ENCODE measurements at places on chromosomes 13 and 19.
A peak's percentile ranks its signal among the peaks of the same experiment; 100 is the strongest.

DNA sequence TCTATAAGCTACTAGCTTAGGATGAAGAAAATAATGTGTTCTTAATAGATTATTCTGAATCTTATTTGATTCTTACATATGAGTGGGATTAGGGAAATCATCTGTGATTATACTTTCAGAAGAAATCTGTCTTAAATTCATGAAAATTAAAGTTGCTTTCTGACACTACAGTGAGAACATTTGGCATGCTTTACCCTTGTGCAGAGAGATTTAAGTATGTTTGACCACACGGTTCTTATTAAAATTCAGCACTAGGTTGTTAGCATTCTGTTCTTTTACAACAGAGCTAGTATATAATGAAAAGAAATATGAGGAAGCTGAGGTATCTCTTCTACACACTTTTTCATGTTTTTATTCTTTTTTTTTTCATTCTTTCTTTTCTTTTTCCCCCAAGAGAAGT is 2723.9 kb downstream of the PCDH9 start:
- no peak for DNase-seq

GRCh38 chr19:52170863-52171320 is 529 bp downstream of the ZNF836 start:
- no peak for DNase-seq

- DNase-seq: no peak
Measured at GRCh38 chr13:29527511-29527910, 68.0 kb downstream of the SLC7A1 start.

DNA sequence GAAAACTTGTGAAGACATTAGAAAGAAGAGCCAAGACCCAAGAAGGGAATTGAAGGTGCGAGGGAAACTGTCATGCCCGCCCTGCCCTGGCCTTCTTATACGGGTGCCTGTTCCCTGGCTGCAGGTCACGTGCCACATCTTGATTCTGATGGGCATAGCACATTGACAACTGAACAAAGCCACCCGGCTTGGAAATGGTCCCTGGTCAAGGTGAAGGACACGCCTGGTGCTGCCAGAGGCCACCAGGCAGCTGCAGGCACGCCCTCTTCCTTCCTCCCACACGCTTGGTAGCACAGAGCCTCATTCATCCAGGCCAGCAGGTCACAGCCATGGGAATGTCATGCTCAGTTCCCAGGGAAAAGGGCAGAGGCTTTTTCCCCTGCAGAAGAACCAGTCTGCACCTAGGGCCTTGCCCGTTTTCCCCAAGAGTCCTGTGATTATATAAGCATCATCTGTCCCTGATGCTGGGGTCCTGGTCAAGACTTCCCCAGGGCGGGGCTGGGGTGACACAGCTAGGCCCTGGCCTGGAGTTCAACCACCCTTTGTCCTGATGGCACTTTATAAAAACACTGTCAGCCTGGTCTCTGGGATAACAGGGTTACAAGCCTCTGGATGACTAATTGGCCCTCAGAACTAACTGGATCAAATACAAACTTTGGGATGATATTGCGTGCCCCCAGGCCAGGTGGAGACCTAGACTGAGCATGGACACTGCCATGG is 56.0 kb downstream of the CDADC1 start:
- DNase-seq: no peak

GRCh38 chr13:103772576-103772975 is 706.4 kb upstream of the SLC10A2 start:
- no peak for DNase-seq

DNA sequence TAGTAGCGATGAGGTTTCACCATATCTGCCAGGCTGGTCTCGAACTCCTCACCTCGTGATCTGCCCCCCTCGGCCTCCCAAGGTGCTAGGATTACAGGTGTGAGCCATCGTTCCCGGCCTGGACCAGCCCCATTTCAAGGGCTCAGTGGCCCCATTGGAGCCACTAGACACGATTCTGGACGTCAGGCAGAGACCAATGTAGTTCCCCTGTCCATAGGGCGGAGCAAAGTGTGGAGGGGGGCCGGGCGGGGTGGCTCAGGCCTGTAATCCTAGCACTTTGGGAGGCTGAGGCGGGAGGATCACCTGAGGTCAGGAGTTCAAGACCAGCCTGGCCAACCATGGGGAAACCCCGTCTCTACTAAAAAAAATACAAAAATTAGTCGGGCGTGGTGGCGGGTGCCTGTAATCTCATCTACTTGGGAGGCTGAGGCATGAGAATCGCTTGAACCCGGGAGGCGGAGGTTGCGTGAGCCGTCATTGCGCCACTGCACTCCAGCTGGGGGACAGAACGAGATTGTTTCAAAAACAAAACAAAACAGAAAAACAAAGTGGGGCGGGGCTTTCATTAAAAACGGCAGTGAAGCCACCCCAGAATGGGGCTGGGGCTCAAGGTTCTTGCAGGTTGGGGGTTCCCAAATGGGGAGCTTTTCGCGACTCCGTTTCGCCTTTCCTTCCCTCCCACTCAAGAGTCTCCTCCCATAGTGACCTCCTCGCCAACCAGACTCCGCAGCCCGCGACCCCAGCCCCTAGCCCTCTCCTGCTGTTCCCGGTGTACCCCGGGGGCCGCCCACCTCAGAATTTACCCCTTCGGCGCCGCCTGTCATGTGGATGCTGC is 758 bp upstream of the TECR start:
- no peak for DNase-seq

DNA sequence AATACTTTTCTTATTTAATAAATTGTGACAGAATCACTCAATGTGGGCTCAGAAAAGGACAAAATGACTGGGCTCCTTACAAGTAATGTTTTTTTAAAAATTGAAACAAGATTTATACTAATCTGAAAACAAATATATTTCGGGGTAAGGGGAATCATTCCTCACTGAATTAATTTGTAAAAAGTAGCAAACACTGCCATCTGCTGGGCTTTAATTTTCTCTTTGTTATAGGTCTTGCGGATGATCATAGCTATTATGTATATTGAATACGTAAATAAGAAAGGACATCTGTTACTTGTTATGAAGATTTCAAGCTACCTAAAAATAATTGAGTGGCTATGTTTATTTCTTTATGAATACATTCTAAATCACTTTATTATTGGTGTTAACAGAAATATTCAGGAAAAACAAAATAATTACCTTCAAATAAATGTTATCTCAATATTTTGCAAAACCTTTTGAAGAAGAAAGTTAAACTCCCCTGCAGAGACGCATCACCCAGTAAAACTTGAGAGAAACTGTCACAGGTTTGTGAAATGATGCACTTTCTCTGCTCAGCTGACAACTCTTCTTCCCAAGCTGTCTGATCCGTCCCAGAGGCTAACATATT is 17.8 kb upstream of the ENOX1 start:
- no peak for DNase-seq

GRCh38 chr13:78576261-78576660 is 27.1 kb downstream of the POU4F1 start:
- no peak for DNase-seq

DNA sequence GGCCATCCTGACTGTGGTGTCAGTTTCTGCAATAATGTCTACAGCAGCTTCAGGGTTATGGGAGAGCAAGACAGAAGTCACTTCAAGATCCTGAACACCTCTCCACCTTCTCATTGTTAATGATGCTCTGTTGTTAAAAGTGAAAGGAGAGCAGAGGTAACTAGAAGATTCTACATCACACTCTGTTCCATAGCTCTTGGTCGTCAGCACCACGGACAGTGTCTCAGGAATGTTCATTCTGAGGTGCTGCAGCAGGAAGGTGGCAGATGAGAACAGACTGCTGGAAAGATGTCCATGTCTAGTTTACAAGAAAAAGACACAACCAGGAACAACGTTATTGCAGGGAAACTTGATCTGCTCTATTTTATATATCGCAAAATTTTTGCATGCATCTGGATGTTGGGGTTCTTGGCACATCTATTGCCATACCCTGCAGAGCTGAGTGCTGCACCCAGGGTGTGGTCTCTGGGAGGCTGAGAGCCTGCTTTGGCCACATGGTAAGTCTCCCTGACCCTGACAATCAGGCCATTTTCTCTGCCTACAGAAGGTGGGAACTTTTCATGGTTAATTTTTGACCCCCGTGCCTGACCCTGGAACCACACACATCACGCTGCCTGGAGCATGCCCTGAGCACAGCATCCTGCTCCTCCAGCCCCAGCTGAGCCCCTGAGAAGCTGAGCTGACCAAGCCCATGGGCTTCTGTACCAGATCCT is 12.7 kb downstream of the CEACAM21 start:
- DNase-seq: peak; percentile 5

GRCh38 chr13:100291624-100292023 is 202.7 kb downstream of the PCCA start:
- no peak for DNase-seq

- DNase-seq: peak; percentile 61
Measured at GRCh38 chr13:105670179-105670990, 865.1 kb downstream of the EFNB2 start.

GRCh38 chr13:59394496-59394895 is 769.2 kb downstream of the DIAPH3 start:
- DNase-seq: no peak

DNA sequence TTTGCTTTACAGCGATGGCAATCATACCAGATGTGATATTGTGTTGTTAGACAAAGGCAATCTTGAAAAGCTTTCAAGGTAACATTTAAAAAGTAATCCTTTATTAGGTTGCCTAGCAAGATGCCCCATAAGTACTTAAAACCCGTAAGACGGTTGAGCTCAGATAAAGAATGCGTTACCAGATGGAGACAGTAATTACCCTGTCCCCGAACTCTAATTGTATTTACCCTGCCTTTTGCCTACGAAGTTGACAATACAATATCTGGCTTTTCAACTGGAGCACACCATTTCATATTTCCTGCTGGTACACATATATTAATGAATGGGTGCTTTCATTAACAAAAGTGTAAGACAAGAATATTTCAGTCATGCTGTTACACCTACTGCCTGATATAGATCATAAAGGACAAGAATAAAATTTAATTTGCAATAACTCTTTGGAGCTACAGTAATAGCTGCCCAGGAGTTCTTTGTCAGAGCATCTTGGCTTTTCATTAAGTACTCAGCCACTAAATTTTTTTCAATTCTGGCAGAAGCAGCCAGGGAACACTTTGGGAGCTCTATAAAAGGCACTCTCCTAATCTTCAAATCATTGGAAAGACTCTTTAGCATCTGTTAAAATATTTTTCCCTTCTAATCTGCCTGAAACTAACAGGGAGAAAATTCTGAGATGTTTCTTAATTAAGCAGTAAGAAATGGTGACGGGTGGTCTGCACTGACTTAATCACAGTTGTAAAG is 63.8 kb downstream of the DCT start:
- no peak for DNase-seq

DNA sequence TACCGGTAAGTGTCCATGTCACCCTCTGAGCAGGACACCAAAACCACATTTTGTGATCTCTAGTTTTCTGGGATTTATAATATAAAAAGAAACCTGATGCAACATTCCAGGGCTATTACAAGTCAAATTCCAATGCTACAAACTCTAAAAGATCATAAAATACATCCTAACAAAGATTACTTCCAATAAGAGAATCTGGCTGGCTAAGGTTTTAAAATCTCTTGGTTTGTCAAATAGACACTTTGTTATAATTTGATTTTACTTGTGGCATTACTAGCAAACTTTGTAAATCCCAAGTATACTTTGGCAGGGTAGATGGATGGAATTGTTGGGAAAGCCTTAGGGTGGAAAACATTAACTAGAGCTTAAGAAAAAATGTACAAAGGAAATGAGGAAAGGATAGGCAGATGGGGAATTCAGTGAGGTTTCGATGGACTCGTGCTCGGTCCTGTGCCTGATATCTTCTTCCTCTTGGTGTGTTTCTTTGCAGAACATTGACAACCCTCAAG is 74.0 kb upstream of the POMP start:
- peak; percentile 10 for DNase-seq

GRCh38 chr19:48444129-48444935 is 1.5 kb upstream of the GRWD1 start:
- no peak for DNase-seq

GRCh38 chr13:113663934-113664333 is 3.1 kb upstream of the GRK1 start:
- no peak for DNase-seq

GRCh38 chr13:23289917-23290357 is 109.2 kb downstream of the SGCG start:
- DNase-seq: no peak

DNA sequence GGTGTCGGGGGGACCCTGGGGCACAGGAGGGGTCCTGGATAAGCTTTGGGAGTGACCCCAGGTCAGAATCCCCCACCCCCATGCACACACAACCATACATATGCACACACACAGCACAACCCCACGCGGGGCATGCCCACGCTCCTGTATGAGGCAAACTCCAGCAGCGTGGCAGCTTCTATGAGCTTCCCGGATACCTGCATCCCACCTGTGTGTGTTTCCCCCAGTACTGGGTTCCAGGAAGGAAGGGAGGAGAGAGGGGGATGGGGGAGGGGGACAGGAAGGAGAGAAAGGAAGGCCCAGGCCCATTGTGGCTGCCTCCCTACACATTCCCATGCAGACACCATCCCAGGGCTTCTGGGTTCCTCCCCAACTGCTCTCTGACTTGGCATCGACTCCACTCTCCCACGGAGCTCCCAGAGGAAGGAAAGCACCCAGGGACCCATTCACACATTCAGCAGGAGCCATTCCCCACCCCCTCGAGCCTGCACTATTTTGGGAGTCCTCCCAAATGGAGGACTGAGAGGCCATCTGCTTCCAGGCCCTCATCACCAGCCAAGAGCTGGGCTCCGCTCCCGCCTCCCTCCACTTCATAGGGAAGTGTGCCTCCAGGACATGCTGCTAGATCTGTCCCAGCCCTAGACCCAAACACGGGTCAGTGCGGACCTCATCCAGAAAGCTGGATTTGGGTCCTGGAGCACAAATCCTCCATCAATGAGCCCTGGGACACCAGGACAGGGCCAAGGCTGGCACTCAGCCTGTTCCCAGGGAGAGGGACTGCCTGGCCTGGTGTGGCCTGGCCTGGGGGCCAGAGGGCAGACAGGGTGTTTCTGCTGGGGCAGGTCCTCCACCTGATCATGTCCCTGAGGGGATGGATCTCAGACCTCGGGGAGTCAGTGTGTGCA is 13.2 kb downstream of the PRR36 start:
- no peak for DNase-seq

DNA sequence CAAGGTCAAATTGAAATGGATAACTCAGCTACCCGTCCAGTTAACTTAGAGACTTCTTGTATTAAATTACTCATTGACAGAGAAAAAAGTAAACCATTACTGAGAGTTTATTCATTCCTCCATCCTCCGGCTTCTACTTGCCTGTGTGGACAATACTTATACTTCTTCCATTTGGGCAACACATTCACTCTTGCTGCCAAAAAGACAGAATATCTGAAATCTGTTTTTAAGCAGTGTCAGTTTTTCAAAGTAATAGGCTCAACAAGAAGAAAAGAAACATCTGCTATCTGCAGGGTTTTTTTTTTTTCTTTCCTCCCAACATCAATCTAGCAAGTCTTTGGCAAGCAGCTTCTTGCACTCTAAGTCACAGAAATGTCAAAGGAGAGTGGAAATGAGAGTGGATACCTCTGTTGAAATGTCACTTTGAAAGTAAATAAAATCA is 1142.8 kb downstream of the PCDH9 start:
- no peak for DNase-seq

DNA sequence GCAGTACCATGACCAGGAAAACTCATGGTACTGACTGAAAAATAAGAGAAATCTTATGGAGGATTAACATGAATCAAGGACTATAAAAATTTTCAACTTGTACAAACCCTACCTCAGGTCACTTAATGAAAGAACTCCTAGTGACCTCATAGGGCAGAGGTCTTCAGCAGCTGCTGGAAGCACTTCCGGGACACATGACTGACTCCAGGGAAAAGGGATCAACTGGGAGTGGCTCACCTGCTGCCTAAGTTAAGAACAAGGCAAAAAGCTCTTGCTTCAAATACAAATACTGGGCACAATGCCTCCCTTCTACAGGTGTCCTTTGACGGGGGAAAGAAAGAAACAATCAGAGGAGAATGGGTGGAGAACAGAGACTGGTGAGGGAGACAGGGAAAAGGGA is 18.6 kb downstream of the DOCK9 start:
- DNase-seq: no peak

Measured in kidney epithelial cell (primary cell).